Stimulated activated CD4-positive, alpha-beta T cell treated with anti-CD3 and anti-CD28 coated beads, Interleukin-4, amount 100 ng/mL, for 1 hour (primary cell): ENCODE measurements at places on chromosomes 7 and 10.
A peak's percentile ranks its signal among the peaks of the same experiment; 100 is the strongest.

GRCh38 chr10:122467701-122468100, 6.3 kb downstream of the HTRA1 start:
- DNase-seq: no peak

GRCh38 chr7:84677117-84677732, 482.6 kb upstream of the SEMA3A start:
- DNase-seq: no peak

DNA sequence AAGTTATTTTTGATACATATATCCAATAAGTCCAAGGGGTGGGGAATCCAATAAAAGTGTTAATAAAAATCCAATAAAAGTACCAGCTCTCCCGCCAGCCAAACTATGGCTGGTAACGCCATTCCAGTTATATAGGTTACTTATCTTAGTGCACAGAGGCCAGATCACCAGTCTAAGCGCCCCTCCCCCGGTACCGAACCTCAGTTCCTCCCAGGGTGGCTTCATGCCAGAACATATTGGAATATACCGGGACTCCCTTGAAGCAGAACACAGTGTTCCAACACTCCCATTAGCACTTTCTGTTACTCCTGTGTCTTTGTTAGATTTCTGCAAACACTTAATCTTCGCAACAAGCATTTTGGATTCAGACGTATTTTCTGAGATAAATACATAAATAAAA, 7.5 kb downstream of the FBH1 start:
- no peak for DNase-seq

GRCh38 chr7:111394891-111395290, 167.4 kb downstream of the IMMP2L start:
- DNase-seq: no peak

DNA sequence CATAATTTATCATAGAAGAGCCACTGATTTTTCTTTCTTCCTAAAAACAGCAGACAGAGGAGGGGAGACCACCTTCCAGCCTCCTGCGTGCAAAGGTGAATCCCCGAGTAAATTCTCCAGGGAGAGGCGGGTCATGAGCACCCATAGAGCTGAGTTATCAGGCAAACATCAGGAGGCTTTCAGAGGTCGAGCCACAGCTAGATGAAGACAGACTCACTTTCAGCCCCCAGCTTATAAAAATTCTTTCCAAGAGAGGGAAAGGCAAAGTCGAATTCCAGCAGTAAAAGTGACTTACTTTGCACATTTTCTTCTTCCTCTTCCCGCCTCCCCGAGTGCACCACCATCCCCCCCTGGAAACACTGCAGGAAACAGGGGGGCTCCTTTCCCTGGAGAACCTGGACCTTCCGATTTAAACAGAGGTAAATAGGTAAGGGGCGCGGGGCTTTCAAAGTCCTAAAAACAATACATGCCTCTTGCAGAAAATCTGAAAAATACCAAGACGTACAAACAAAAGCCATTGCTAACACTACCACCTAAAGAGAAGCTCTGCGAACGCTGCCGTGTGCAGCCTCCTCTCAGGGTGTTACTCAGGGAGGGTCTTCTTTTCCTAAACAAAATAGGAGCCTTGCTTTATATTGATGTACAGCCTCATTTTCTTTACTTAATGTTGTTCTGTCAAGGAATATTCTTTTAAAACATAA, 163.8 kb downstream of the SVIL start:
- DNase-seq: no peak

DNA sequence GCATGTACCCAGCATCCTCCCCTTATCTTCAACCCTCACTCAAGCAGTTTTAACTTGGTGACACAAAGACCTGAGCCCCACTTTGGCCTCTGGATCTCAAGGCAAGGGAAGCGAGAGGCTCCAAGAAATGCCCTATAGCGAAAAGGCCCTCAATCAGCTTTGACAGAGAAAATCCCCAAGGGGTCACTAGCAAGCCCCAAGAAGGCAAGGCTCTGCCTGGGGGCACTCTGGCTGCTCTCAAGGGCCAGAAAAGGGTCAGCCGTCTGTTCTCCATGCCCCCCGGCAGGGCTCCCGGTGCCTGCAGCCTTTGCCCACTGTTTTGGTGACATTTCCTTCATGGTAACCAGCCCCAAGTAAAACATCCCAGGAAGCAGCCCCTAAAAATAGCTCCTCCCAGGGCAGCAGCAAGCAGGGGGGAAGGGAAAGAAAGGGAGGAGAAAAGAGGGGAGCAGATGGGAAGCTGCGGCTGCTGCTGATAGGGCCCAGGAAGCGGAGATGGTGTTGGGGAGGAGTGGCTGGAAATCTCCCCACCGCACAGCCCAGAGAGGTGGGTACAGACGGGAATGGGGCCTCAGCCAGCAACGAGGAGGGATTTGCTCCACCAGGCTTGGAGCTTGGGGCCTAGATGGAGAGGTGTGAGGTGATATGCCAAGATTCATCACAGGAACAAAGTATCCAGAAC, 7.1 kb downstream of the CAMK2G start:
- no peak for DNase-seq

DNA sequence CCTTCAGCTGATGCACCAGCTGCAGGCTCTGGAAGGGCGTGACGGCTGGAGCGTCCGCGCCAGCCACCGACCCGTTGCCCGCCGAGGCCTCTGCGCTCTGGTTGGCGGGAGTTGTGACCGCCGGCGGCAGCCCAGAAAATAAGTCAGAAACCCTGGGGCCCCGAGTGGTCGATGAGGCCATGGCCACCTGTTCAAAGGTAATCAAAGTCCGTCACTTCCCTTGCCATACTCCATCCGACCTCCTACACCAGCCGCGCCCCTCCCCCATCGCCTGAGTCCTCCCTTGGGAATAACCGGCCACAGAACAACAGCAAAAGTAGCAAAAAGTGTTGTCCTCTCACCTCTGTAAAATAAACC, 406 bp downstream of the PRLHR start:
- DNase-seq: no peak

- no peak for DNase-seq
These were observed 66.8 kb downstream of the TMEM168 start for GRCh38 chr7:112723416-112723815.

DNA sequence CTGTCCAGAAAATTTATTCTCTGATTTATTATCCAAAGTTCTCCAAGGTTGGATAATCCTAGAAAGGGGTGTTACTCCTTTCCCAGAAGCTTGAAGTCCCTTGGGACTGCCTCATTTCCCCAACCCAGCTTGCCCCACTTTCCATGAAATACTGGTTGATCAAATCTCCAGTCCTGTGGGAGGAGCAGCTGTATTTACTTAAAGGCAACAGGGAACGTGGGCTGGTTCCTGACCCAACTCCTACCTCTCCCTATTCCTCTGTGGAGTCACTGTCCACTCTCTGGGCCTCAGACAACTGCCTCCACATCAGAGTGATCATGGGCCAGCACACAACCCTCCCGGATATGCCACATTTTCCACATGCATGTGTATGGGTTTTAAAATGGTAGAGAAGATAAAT, 166.2 kb upstream of the PRR15 start:
- no peak for DNase-seq

DNA sequence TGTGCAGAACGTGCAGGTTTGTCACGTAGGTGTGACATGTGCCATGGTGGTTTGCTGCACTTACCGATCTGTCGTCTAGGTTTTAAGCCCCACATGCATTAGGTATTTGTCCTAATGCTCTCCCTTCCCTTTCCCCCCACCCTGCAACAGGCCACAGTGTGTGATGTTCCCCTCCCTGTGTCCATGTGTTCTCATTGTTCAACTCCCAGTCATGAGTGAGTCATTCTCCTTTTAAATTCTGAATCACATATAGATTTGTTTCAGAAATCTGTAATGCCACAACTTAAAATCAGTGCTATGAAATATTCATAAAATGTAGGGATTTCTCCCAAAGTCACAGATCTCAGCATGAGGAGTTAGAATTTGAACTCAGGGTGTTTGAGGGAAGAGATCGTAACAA, 552.5 kb upstream of the MBL2 start:
- DNase-seq: no peak

GRCh38 chr7:32257621-32258020, 187.4 kb upstream of the PDE1C start:
- DNase-seq: no peak

GRCh38 chr7:105815576-105815975, 60.8 kb downstream of the ATXN7L1 start:
- no peak for DNase-seq

DNA sequence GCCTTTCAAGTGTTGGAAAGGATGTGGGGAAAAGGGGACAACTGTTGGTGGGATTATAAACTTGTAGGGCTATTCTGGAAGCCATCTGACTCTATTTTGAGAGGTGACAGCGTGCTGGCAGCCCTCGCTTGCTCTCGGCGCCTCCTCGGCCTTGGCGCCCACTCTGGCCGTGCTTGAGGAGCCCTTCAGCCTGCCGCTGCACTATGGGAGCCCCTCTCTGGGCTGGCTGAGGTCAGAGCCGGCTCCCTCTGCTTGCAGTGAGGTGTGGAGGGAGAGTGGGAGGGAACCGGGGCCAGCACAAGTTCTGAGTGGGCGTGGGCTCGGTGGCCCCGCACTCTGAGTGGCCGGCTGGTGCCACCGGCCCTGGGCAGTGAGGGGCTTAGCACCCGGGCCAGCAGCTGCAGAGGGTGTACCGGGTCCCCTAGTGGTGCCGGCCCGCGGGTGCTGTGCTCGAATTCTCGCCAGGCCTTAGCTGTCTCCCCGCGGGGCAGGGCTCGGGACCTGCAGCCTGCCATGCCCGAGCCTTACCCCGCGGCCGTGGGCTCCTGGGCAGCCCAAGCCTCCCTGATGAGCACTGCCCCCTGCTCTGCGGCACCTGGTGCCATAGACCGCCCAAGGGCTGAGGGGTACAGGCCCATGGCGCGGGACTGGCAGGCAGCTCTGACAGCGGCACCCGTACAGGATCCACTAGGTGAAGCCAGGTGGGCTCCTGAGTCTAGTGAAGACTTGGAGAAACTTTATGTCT, 33.6 kb downstream of the PLAU start:
- DNase-seq: no peak

- no peak for DNase-seq
These were observed 159.8 kb downstream of the CHN2 start for GRCh38 chr7:29354340-29354739.

DNA sequence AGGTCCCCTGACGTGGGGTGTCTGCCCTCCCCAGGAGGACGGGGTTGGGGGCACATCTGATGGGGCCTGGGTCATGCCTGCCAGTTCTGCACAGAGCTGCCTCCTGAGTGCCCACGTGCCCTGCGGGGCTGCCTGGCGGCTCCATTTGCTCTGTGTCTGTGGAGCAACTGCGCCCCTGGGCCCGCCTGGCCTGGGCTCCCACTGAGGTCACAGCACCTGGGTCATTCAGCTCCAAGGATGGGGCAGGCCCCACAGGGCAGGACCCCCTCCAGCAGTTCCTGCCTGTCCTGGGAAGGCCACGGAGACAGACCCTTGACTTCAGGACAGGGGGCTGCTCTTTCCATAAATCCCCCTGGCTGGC, 590.6 kb downstream of the PTPRN2 start:
- no peak for DNase-seq

DNA sequence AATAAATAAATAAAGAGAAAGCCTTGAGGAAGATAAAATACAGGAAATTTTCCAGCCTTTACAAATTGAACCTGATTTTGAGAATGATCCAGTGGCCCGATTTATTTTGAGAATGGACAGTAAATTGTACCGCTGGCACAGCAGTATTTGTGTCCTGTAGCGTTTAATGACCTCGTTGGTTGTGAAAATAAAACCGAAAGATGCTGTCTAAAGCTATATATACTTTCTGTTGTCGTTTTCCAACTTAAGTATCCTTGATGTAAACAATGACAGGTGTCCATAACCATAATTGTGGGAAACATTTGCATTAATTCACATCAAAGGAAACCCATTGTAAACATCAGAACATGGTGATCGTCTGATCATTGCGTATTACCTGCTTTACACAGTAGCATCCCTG, 38.8 kb downstream of the TBXAS1 start:
- no peak for DNase-seq

- no peak for DNase-seq
These were observed 42.6 kb upstream of the DNAH11 start for GRCh38 chr7:21500117-21500832.

DNA sequence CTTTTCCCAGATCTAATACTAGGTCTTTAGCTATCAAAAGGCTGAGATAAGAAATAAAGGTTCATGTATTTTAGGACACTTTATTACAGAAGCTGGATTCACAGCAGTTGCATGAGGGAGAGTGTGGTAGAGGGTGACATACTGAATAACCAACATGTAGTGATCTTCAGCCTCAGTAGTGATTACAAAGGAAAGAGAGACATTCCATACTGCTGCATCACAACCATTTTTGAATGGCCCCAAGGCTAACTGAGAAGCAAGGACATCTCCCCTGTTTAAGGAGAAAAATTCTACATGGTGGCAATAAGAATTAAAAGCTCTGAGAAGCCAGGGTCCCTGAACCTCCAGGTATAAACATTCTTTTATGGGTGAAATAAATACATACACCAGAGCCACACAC, 35.3 kb downstream of the COG5 start:
- DNase-seq: no peak

GRCh38 chr10:29534590-29534989, 100.2 kb downstream of the SVIL start:
- no peak for DNase-seq

DNA sequence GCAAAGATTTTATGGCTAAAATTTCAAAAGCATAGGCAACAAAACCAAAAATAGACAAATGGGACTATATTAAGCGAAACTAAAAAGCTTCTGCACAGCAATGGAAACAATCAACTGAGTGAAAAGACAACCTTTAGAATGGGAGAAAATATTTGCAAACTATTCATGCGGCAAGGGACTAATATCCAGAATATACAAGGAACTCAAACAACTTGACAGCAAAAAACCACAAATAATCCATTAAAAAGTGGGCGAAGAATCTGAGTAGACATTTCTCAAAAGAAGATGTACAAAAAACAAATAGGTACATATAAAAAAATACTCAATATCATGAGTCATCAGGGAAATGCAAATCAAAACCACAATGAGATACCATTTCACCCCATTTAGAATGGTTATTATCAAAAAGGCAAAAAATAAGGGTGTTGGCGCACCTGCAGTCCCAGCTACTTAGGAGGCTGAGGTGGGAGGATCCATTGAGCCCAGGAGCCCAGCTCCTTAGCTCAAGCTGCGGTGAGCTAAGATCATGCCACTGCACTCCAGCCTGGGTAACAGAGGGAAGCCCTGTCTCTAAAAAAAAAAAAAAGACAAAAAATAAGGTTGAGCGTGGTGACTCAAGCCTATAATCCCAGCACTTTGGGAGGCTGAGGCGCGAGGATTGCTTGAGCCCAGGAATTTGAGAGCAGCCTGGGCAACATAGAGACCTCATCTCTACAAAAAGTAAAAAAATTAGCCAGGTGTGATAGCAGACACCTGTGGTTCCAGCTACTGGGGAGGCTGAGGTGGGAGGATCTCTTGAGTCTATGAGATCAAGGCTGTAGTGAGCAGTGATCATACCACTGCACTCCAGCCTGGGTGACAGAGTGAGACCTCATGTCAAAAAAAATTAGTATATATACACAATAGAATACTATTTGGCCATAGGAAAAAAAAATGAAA, 4.2 kb upstream of the CCM2 start:
- no peak for DNase-seq

- DNase-seq: no peak
These were observed 49.5 kb upstream of the ADGRA1 start for GRCh38 chr10:133038036-133038823.

DNA sequence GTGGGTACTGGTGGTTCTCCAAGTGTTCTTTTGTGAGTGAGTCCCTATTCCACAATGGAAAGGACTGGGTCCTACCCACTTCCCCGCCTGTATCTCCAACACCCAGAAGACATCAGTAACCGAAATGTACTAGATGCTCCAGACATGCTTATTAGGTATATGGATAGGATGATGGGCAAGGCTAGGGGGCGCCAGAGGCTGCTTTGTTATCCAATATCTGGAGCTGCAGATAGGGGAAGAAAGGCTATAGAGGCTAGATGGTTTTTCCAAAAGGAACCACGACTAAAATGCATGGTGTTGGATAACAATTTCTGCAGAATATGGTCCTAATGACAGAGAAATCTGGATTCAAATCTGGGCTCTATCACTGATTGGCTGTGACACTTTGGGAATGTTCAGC, 56.2 kb upstream of the TM9SF3 start:
- DNase-seq: peak; percentile 47
